Neural progenitor cell (in vitro differentiated cells): ENCODE measurements at places on chromosomes 11 and 22.

DNA sequence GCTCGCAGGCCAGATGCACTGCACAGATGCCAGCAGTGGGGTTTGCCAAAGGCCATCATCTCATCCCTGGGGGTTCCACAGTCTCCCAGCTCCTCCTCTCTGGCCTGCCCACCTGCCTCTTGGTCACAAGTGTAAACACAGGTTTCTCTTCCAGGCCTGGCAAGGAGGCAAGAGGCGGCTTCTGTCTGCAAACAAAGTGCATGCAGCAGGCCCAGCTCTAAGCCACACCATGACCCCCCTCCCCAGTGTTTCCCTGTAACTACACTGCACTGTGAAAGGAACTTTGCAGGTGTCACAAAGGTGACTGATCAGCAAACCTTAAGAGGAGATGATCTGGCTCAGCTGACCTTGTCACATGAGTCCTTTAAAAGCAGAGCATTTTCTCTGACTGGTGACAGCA, 26.2 kb upstream of the SHISAL1 start:
- DNase-seq = no peak

- DNase-seq = no peak
Measured at GRCh38 chr22:20002636-20003035, 14.0 kb downstream of the ARVCF start.

DNA sequence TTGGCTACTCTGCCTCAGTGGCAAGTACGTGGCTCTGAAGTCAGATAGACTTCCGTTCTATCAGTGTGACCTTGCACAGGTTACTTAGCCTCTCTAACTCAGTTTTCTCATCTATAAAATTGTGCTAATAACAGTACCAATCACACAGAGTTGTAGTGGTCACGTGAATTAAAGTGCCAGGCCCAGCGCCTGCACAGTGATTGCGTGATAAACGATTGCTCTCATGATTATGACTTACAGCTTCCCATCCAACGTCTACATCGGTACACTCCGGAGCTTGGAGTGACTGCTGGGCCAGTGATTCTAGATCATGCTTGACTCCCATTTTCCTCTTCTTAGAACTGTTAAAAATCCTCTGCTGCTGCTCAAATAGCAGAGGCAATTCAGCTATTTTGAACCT, 221.8 kb downstream of the CEP164 start:
- DNase-seq = no peak

DNA sequence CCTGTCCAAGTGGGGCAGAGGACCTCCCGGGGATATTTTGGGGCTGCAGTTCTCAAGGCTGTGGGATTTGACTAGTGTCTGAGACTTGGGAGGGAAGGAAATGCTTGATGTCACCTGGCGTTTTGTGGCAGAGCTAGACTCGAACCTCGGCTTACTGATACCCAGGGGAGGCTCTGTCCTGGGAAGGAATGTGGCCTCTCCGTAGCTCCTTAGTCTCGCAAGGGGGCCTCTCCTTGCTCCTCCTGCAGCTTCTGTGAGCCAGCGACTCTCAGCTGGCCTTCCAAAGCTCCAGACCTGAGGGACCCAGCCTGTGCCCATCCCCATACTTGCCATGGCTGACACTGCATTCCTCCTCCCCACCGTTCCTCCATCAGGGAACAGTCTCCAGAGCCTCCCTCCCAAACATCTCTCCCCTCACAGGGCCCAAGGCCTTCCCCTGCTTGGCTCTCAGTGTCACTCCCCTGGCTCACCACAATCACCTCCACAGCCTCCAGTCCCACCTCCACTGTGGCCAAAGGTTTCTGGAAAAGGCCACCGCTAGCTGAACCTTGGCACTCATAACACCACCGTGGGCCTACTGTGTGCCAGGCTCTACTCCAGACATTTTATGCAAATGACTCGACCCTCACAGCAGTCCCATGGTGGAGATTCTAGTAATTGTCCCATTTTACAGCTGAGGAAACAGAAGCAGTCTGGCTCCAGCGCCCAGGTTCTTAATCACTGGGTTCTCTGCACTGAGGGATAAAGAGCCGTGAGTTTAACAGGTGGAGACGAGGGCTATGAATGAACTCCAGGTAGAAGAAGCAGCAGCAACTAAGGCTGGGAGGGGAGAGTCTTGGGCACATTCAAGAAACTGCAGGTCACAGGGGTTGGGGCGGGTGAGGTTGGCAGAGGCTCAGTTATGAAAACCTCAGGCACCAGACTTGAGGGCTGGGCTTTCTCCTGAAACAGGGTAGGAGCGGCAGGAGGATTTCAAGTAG, 12.1 kb downstream of the P2RY2 start:
- no peak for DNase-seq

DNA sequence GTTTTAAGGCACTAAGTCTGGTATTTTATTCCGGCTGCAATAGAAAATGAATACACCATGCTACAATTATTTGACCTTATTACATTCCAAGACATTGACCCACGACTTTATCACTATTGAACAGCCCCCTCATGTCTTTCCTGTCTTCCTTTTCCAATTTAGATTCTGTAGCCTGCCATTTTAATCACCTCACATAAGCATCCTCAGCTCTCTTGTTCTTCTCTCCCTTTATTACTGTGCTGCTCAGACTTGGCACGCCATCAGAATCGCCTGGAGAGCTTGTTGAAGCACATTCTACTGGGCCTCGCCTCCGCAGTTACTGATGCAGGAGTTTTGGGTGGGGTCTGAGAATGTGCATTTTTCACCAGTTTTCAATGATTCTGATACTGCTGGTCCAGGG, 38.7 kb upstream of the SWAP70 start:
- DNase-seq = no peak

- no peak for DNase-seq
Measured at GRCh38 chr22:46791201-46791731, 28.8 kb downstream of the TBC1D22A start.

DNA sequence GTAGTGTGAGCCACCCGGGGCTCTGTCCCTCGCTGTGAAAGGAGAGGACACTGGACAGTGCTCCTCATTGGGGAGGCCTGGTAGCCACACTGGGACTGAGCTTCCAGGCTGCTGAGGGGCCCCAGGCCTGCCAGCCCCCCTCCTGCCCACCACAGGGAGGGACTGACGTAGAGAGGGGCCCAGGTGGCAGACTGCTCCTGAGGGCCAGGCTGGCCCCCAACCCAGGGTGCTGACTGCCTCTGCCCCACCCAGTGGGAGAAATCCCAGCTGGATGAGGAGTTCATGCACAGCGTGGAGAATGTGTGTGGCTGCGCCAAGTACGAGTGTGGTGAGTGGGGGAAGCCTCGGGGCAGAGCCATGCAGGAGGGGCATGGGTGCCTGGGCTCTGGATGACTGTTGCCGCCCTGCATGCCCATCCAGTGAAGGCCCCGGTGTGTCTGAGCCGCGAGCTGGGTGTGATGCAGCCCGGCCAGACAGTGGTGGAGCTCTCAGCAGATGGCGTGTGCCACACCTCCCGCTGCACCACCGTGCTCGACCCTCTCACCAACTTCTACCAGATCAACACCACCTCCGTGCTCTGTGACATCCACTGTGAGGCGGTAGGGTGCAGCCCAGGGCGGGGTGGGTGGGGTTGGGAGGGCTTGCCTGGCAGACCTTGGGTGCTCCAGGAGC, 78.7 kb upstream of the MYOD1 start:
- DNase-seq = no peak

- no peak for DNase-seq
Measured at GRCh38 chr11:76568621-76569020, 101.9 kb downstream of the LRRC32 start.
